ENCODE measurements at places on chromosomes 2 and 18.
A peak's percentile ranks its signal among the peaks of the same experiment; 100 is the strongest.

- no peaks in the 10 kb centered on the region for H3K27me3 ChIP-seq
- peaks cover 42% of the 10 kb centered on the region for H3K36me3 ChIP-seq
Observed at GRCh38 chr2:101273056-101273455, 20.4 kb downstream of the CNOT11 start.

- H3K27me3 ChIP-seq, result no peaks in the 10 kb centered on the region
- H3K27ac ChIP-seq, result no peak overlapping the region
- DNase-seq, result peak; percentile 39
- no peak overlapping the region for H3K4me3 ChIP-seq
- H3K4me1 ChIP-seq, result no peaks in the 10 kb centered on the region
Observed at GRCh38 chr2:161681046-161681445, 56.8 kb downstream of the SLC4A10 start.

DNA sequence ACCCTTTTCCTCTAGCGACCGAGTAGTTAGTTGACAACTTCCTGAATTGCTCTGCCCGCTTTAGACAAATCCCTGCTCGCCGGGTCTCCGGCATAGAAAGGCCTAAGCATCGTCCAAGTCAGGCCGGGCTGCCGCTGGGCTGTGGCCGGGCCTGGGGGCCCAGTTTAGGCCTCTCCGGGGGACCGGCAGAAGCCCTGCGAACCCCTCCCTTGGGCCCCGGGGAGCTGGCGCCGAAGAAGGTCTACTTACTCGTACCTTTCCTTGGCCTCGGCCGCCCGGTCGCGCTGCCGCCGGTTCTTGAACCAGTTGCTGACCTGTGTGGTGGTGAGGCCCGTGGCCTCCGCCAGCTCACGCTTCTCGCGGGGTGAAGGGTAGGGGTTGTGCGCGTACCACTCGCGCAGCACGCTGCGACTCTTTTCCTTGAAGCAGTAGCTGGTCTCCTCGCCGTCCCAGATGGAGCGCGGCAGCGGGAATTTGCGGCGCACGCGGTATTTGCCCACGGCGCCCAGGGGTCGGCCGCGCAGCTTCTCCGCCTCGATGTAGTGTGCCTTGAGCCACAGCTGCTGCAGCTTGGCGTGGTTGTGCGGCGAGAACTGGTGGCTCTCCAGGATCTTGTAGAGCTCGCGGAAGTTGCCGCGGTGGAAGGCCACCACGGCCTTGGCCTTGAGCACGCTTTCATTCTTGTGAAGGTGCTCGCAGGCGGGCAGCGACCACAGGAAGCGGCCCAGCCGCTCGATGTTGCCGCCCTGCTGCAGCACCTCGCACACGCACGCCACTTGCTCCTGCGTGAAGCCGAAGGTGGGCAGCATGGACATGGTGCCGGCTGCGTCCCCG is 739 bp downstream of the SIX2 start:
- H3K4me1 ChIP-seq, result peaks cover 7% of the 10 kb centered on the region
- H3K4me3 ChIP-seq, result peak overlapping the region; percentile 4
- H3K27ac ChIP-seq, result no peak overlapping the region
- H3K27me3 ChIP-seq, result peaks cover 92% of the 10 kb centered on the region
- peak; percentile 31 for DNase-seq

DNA sequence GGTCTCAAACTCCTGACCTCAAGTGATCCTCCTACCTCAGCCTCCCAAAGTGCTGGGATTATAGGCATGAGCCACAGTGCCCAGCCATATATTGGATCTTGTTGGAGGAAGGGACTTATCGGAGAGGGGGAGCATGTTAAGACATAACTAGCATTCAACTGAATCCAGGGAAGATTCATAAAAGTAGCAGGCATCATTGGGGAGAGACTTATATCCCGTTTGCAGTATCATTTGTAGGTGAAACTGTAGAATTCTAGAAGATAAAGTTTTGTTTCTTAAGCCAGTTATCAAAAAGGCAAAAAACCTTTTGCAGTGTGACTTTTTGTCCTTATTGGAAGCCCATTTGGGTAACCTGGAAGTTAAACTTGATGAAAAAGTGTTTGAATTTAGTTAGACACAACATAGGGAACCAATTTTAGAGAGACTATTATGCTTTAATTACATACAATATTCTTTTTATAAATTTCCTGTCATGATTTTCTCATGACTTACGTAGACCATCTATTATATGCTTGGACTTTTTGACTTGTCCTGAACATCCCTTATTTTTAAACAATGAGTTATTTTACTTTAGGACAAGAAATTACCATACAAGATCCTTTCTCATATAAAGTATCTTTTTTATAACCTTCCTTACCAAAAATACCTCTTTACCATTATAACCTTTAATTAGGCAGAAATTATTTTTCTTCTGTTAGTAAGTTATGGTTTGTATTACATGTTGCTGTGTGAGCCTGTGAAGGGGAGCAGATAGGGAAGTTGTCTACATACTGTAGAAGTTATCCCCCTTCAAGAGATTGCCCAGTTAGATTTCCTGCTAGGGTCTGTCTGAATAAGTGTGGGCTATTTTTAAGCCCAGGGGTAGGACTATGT is 20.3 kb downstream of the RAB3GAP1 start:
- DNase-seq, result no peak
- no peaks in the 10 kb centered on the region for H3K36me3 ChIP-seq
- no peaks in the 10 kb centered on the region for H3K4me1 ChIP-seq

DNA sequence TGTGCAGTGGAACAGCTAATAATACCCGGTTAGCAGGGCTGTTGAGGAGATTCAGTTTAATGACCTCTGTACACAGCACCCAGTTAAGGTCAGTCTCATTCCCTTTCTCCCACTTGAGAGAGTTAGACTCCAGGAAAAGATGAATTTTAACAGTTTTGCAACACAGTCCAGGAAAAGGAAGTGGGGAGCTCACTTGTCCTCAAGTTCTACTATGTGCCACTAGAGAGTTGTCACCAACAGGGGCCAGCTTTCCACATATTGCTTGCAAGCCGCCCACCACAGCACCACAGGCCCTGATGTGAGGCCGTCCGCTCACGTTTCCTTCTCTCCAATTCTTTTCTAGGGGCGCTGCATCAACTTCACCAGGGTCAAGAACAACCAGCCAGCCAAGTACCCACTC is 142.1 kb downstream of the GFPT1 start:
- no peaks in the 10 kb centered on the region for H3K27me3 ChIP-seq
- no peak overlapping the region for H3K27ac ChIP-seq
- no peaks in the 10 kb centered on the region for H3K4me1 ChIP-seq
- no peak overlapping the region for H3K4me3 ChIP-seq

GRCh38 chr2:64760128-64760527 is 106.4 kb upstream of the SERTAD2 start:
- no peaks in the 10 kb centered on the region for H3K36me3 ChIP-seq
- no peaks in the 10 kb centered on the region for H3K27me3 ChIP-seq

- H3K36me3 ChIP-seq, result no peaks in the 10 kb centered on the region
- peaks cover 30% of the 10 kb centered on the region for H3K27me3 ChIP-seq
- peak overlapping the region; percentile 67 for H3K4me3 ChIP-seq
- H3K4me1 ChIP-seq, result no peaks in the 10 kb centered on the region
- H3K27ac ChIP-seq, result no peak overlapping the region
Observed at GRCh38 chr2:178195390-178196166, 1.3 kb downstream of the OSBPL6 start.

GRCh38 chr2:168758970-168759820 is 43.2 kb upstream of the NOSTRIN start:
- no peak overlapping the region for H3K4me3 ChIP-seq
- no peaks in the 10 kb centered on the region for H3K27me3 ChIP-seq
- no peak overlapping the region for H3K27ac ChIP-seq

DNA sequence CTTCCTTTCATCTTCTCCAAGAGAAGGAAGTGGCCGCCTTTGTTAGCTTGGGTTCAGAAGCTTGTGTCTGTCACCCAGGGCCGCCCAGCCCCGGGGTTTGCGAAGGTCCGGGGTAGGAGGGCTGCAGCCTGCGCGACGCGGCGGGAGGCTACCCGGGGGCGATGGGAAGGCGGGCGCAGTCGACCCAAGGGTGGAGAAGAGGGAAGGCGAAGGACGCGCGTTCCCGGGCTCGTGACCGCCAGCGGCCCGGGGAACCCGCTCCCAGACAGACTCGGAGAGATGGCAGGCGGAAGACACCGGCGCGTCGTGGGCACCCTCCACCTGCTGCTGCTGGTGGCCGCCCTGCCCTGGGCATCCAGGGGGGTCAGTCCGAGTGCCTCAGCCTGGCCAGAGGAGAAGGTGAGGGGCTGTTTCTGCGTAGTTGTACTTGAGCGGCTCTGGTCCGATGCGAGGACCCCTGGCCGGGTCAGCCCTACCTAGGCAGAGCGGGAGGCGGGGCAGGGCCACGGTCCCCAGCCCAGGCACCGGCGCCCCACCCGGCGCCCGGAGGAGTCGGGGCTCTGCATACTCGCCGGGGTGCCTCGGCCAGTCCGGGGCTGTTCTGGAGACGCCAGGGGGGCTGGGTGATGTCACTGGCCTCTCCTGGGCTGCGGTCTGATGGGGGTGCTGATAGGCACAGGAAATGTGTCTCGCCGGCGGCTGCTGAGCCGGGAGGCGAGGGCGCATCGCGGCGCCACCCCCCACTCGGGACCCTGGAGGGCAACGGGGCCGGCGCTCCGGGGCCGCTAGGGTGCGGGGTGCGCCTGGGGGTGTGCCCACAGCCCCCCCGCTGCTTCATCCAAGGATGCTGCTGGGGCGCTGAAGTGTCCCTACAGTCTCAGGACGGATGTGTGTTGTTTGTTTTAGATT is at the start of gene QPCT:
QPCT (plus strand) TSS at position 178 of the 909 bp plus-strand sequence; CDS start at position 280, 102 bp downstream.
- H3K27me3 ChIP-seq, result no peaks in the 10 kb centered on the region
- no peaks in the 10 kb centered on the region for H3K4me1 ChIP-seq
- H3K36me3 ChIP-seq, result no peaks in the 10 kb centered on the region
- H3K27ac ChIP-seq, result no peak within 1 kb of the TSS

GRCh38 chr2:201872591-201872990 is 66.3 kb downstream of the CDK15 start:
- peaks cover 50% of the 10 kb centered on the region for H3K27me3 ChIP-seq
- H3K4me3 ChIP-seq, result no peak overlapping the region
- no peak overlapping the region for H3K27ac ChIP-seq
- H3K4me1 ChIP-seq, result no peaks in the 10 kb centered on the region

DNA sequence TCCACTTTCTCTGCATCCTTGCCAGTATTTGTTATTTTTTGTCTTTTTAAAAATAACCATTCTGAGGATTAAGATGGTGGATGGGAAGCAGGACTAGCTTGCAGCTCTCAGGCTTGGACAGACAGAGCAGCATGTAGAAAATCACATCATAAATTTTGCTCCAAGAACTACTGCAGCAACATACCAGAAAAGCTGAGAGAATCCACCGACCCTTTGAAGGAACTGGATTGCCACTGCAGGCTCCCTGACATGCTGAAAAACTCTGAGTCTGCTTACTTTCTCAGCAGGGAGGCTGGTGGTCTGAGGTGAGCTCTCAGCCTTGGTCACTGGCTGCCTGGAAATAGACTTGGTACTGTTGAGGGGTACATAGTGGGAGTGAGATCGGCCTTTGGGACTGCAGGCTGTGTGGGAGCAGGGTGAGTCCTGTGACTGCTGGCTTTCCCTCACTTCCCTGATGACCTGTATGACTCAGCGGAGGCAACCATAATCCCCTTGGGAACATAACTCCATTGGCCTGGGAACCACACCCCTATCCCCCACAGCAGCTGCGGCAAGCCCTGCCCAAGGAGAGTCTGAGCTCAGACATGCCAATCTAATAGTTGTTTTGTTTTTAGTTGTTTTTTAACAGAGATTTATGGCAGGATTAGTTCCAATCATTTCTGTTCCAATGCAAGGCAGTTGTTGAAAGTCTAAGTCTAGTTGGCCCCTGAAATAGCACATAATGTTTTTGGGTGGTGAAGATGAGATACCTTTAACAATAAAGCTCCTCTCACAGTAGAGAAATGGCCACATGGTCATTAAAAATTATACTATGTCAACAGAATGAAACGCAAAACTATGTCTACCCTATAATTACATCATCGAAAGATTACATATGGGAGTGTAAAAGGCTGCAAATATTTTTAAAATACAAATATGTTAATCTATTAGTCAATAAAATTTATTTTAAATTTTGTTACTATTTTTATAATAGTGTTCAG is 414.2 kb upstream of the CHAC2 start:
- H3K27me3 ChIP-seq, result no peaks in the 10 kb centered on the region
- no peaks in the 10 kb centered on the region for H3K36me3 ChIP-seq
- no peak overlapping the region for H3K27ac ChIP-seq
- no peaks in the 10 kb centered on the region for H3K4me1 ChIP-seq
- no peak for DNase-seq

GRCh38 chr2:182818925-182819324 is 47.5 kb downstream of the FRZB start:
- peaks cover 28% of the 10 kb centered on the region for H3K4me1 ChIP-seq
- H3K27ac ChIP-seq, result peak overlapping the region; percentile 29
- no peaks in the 10 kb centered on the region for H3K27me3 ChIP-seq

GRCh38 chr2:128503399-128504245 is 185.0 kb upstream of the HS6ST1 start:
- no peaks in the 10 kb centered on the region for H3K27me3 ChIP-seq
- H3K4me1 ChIP-seq, result peaks cover 27% of the 10 kb centered on the region
- DNase-seq, result no peak

- H3K27ac ChIP-seq, result no peak overlapping the region
- no peak overlapping the region for H3K4me3 ChIP-seq
- H3K4me1 ChIP-seq, result no peaks in the 10 kb centered on the region
- H3K27me3 ChIP-seq, result peaks cover 33% of the 10 kb centered on the region
- H3K36me3 ChIP-seq, result no peaks in the 10 kb centered on the region
- DNase-seq, result peak; percentile 28
Observed at GRCh38 chr2:72864500-72864899, 22.7 kb upstream of the SPR start.

DNA sequence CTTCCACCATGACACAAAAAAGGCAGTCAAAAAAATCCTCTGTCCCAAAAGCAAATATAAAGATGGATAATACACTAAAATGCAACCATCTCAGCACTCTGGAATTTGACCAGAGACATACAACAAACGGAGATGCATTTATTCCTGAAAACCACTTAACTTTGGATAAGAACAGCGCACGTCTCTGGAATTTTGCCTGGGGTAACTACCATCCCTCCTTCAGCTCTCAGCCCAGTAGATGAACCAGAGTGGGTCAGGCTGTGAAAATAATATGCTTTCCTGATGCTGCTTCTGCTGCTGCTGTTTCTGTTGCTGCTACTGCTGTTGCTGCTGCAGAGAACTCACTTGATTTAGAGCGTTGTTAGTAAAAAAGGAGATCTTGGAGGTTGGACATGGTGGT is 133.8 kb upstream of the ACVR2A start:
- no peaks in the 10 kb centered on the region for H3K36me3 ChIP-seq
- H3K27me3 ChIP-seq, result no peaks in the 10 kb centered on the region
- DNase-seq, result no peak

Data from cardiac muscle cell (in vitro differentiated cells and primary cell).